ENCODE measurements at places on chromosomes 4 and X. TPM values are rescaled to one million over a fixed set of nuclear protein-coding genes. Genes with fewer than 3 reads are reported as not detected.
A peak's percentile ranks its signal among the peaks of the same experiment; 100 is the strongest.

- DNase-seq, result no peak
Observed at GRCh38 chr4:15077969-15078368, 75.7 kb downstream of the CPEB2 start.

GRCh38 chr4:55706541-55706940, 70.4 kb upstream of the NMU start:
- no peak for DNase-seq

GRCh38 chr4:132642016-132642817, 506.9 kb upstream of the PCDH10 start:
- peak; percentile 15 for DNase-seq

DNA sequence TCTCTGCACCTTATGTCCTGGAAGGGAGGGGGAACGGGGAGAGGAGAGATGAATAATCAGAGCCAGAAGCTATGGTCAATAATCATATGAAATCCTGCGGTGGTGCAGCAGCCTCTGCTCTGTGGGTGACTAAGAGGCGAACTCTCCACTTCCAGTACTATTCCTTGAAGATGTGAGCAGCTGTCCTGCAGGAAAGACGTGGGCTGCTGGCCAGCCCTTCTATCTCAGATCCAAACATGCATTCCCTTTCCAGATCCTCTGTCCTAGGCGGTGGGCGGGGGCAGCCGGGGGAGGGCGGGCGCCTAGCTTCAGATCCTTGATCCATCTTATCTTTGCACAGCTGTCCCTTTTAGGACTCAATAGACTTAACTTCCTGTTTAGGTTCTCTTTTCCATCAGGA, 34.5 kb downstream of the SPINK2 start:
- no peak for DNase-seq

DMD gene
- total RNA-seq, result 3.1 TPM

Measured in G401 (cell line).